NCI-H2029 (cell line): ENCODE measurements at places on chromosomes 1 and 21.

DNA sequence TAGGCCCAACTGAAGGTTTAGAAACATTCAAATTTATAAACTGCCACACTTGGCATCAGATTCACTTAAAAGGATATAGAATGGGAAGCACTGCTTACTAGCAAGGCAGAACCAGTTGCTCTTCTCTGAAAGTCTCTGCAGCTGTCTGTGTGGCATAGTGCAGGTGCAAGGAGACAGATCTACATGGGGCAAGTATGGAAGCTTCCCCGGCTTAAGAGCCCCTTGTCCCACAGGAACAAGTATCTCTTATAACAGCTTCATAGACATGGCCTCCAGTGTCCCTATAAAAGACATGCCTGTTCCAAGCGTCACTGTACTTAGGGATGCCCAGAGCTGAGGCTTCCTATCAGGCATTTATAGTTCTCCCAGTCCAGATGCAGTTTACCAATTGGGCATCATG is 26.5 kb downstream of the ZBTB8B start:
- no peak for DNase-seq

- no peak for DNase-seq
Observed at GRCh38 chr1:154934358-154934948, 2.1 kb downstream of the PMVK start.

GRCh38 chr1:225258811-225259210 is 169.0 kb downstream of the LBR start:
- DNase-seq: no peak

GRCh38 chr1:202248861-202249260 is 55.3 kb downstream of the LGR6 start:
- DNase-seq: no peak

GRCh38 chr1:84365225-84366221 is 32.8 kb upstream of the DNASE2B start:
- peak; percentile 35 for DNase-seq

GRCh38 chr1:226660410-226661182 is 78.5 kb downstream of the ITPKB start:
- no peak for DNase-seq

DNA sequence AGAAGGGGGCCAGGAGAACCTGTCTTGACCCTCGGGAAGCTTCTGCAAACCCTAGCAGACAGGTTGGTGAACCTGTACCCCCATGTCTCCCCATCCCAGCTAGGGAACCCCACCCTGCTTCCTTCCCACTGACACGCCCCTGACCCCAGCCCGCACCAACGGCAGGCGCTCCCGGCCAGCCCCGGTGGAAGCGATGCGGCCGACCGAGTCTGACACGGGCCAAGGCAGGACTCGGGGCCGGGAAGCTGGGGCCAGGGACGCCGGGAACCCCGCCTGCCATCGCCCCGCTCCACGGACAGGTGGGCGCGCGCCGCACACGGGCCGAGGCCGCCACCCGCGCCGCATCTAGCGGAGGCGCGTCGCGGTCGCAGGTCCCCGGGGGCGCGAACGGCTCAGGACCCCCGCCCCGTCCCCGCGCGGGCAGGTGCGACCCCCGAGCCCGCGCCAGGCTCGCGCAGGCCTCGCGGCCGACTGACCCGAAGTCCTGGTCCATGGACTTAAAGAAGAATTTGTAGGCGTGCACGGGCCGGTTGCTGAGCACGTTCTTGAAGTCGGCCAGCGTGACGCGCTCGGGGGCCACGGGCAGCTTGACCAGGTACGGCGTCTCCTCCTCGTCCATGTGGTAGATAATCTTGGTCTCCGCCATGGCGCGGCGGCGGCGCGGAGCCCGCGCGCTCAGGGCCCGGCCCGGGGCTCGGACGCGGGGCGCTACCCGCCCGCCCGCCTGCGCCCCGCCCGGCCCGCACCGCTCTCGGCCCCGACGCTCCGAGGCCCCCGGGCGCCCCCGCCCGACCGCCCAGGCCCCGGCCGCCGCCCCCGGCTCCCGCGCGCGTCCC is 580 bp downstream of the DVL1 start:
- DNase-seq: no peak

- DNase-seq: peak; percentile 51
Observed at GRCh38 chr1:179731643-179732042, 11.4 kb upstream of the FAM163A start.

GRCh38 chr1:16158025-16158424 is 2.2 kb upstream of the EPHA2 start:
- DNase-seq: no peak

GRCh38 chr1:174204697-174205308 is 45.5 kb downstream of the RABGAP1L start:
- no peak for DNase-seq

DNA sequence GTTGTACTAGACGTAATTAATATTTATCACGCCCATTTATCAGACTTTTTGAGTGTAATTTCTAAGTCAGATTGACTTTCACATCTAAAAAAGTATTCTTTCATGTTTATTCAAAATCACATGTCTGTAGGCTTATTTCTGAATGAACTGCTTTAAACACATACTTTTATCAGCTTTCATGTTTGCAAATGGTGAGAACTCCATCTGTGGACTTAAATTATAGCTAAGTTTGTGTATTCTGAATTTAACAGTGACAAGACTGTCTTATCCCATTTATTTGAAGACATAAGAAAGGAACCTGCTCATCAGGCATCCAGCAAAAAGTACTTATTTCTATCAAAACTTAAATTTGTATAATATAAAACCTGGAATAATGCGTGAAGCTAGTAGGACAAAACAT is 69.3 kb downstream of the DENND1B start:
- DNase-seq: no peak

- DNase-seq: no peak
Observed at GRCh38 chr1:165816826-165817497, 10.5 kb upstream of the UCK2 start.

DNA sequence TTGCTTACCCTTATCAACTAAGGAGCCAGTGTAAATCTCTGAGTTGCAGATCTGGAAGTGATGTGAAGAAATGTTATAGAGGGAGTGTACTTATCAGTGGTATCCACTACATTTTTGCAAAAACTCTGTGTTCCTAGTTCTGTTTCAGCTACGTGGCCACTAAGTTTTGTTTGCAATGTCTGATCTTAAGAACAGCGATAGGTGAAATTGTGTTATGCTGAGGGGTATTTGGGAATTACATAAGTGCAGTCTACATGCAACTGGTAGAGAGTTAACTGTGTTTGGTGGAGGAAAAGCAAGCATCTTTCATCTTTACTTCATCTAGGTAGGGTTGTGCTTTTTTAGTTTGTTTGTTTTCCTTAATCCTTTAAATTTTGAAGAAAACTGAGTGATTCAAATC is 198.8 kb upstream of the SGIP1 start:
- DNase-seq: no peak

DNA sequence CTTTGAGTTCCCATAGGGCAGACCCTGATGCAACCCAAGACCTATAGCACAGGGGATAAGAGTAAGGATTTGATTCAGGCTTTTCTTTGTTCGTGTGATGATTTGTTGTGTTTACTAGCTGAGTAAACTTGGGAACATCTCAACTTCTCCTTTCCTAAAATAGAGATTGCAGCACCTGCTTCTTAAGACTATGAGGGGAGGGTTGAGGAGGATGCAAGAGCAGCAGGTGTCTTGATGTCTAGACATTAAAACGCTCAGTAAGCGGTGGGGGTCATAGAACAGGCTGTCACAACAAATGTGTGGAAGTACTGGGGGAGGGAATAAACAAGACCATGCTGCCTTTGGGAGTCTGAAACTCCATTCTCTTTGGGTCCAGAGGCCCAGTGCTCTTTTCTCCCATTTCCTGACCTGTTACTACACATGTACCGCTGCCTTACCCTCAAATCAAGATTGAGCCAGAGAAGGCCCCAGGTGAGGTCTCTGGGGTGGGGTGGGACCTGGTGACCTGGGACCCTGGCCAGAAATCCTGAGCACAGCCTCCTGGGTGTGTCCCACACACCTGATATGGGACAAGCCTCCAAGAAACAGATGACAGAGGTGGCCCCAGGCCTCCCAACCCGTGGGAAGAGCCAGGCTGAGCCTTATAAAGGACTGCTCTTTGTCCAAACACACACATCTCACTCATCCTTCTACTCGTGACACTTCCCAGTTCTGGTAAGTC is at the start of gene S100A7A:
Gene S100A7A, plus strand, starts transcription at position 671 of the 721 bp plus-strand sequence. CDS start 1,563 bp downstream, outside the sequence.
- no peak for DNase-seq

DNA sequence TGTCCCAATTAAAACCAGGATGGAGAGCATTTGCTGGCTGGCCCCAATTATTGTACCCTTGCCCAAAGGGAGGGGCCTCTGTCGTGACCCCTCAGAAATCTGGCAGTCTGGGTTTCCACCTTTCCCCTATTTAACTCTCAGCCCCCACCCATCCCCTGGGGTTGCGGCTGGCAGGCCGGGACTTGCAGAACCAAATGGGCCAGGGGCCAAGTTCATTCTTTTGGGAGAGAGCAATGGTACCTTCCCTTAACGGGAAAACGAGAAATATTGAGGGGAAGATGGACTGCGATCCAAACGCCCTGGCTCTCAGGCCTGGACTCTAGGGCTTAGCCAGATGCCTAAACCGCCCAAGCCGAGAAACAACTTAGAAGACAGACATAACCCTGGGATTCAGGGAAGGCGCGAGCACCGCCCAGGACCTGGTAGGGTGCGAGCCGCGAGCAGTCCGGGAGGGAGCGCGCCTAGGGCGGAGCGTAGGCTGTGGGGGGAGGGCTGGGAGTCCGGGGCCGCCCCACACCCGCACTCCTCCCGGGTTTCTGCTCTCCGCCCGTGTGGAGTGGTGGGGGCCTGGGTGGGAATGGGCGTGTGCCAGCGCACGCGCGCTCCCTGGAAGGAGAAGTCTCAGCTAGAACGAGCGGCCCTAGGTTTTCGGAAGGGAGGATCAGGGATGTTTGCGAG is at the start of gene SLC27A3:
Gene SLC27A3, plus strand, starts transcription at position 628 of the 678 bp plus-strand sequence. CDS start 91 bp downstream, outside the sequence.
- peak; percentile 66 for DNase-seq

- DNase-seq: no peak
Observed at GRCh38 chr1:22972760-22973159, at the start of gene LACTBL1. LACTBL1 (minus strand) TSS chr1:22972866; CDS start chr1:22972316, 550 bp downstream.

GRCh38 chr21:45542667-45543370 is 579 bp upstream of the SLC19A1 start:
- DNase-seq: no peak

GRCh38 chr1:55988963-55989452 is 590.4 kb downstream of the PLPP3 start:
- no peak for DNase-seq

DNA sequence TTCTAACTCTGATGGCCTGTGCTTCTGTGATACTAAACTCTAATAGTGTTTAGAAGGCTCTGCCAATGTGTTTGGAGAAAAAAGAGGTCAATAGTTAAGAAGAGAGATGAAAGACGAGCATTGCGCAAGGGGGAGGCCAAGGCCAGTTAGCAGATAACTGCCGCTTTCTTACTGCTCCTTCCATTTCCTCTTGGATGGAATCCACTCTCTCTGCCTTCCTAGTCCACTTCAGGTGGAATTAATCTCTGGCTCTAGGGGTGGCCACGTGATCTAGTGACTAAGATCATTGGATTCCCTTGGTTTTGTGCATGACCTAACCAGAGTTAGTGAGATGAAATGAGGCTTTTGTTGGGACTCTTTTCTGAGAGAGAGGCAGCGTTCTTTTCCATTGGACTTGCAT is 148.3 kb downstream of the ACTL8 start:
- peak; percentile 84 for DNase-seq

GRCh38 chr21:44548381-44548780 is 2.9 kb downstream of the KRTAP10-2 start:
- no peak for DNase-seq

DNA sequence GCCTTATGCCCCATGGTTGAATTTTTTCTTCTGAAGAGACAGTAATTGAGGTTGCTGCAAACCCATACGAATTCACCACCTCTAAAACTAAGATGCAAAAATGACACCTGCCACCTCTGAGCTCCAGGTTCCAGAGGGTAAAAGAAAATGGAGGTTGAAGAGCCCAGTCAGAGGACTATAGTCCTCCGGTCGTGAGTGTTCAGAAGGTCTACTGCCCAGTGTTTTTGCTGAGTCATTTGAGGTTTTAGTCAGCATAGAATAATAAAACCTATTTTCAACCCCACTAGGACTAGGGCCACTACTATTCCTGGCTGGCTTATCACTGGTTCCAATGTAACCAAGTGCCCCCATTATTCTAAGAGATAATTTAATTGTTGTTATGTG is 12.9 kb upstream of the SLAMF7 start:
- no peak for DNase-seq

DNA sequence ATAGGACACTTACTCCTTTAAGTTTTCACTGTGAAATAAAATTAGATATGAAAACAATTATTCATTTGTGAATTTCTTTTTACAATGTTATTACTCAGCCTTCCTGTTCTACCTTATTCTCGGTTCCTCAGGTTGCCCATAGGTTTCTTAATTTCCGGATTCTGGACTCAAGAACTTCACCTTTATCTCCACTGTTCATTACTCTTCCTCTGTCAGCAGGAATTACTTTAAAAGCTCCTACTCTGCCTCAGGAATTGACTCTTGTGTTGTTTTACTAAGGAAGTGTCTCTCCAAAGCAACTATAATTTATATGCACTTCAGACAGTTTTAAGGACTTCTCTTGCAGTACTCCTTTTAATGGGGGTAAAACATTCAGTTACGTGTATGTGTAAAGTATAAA is 123.8 kb downstream of the OSBPL9 start:
- DNase-seq: no peak

DNA sequence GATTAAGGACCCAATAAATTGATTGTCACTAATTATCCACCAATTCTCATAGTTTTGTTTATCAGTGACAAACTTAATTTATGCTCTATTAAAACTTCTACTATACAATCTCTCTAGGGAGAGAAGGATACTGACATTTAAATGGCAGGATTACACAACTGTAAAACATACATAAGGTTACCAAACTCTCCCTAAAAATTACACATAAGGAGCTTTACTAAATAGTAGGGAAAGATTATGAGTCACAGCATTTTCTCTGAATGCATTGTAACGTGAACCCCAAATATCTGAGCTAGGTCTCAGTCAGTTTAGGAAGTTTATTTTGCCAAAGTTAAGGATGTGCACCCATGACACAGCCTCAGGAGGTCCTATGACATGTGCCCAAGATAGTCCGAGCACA is 2140.6 kb downstream of the NCAM2 start:
- no peak for DNase-seq

DNA sequence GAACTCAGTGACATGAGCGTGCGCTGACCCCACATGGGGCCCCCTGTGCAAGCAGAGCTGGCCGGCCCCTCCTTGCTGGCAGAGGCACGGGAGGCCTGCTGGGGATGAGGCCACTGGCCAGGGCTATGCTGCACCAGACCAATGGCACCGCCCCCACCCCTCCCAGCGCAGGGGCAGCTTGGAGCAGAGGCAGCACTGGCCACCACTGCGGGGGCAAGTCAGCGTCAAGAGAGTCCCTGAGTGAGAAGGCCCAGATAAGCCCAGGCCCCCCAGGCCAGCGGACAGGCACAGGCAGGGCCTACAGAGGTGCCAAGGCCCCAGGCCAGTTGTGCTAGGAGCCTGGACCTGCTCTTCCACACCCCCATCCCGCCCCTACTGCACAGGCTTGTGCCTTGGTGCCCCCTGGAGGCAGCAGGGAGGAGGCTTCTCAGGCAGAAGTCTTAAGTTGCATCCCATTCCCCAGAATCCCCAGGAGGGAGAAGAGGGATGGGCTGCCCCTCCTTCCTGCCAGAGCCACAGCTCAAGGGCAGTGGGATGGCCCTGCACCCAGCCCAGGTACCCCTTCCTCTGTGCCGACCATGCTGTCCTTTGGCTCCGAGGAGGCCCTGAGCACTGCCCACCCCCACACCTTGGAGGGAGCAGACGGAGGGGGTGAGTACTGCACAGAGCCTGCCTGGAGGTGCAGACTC is 35.8 kb downstream of the EPHX1 start:
- peak; percentile 31 for DNase-seq

- DNase-seq: peak; percentile 59
Observed at GRCh38 chr1:221620437-221621384, 121.2 kb downstream of the DUSP10 start.
